ENCODE measurements at places on chromosomes 3 and 15.

DNA sequence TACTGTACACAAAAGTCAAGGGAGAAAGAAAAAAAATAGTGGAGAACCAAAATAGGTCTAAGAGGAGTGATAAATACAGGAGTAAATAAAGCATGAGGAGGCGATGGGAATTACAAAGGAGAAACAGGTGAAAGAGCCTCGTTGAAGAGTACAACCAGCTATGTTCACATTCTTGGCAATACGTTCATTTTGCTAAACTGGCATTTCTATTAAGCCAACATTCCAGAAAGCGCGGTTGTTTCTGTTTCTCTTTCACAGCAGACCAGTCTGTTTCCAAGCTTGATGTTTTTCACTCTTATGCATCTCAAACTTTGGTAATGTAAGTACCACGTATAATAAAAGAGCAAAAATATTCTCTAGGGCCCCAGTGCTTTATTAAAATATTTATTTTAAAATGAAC lies 74.5 kb downstream of the NSUN3 start:
- no peak for DNase-seq

GRCh38 chr15:37219211-37219701 lies 118.9 kb upstream of the MEIS2 start:
- DNase-seq, result no peak

DNA sequence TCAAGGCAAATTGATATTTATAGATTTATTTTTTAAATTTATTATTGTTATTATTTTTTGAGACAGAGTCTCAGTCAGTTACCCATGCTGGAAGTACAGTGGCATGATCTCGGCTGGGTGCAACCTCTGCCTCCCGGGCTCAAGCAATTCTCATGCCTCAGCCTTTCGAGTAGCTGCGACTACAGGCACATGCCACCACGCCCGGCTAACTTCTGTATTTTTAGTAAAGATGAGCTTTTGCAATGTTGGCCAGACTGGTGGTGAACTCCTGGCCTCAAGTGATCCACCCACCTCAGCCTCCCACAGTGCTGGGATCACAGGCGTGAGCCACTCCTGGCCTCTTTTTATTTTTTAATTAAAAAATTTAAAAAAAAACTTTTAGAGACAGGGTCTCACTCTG lies 19.0 kb downstream of the SPG21 start:
- DNase-seq, result no peak

GRCh38 chr3:41018855-41019254 lies 180.4 kb upstream of the CTNNB1 start:
- no peak for DNase-seq

DNA sequence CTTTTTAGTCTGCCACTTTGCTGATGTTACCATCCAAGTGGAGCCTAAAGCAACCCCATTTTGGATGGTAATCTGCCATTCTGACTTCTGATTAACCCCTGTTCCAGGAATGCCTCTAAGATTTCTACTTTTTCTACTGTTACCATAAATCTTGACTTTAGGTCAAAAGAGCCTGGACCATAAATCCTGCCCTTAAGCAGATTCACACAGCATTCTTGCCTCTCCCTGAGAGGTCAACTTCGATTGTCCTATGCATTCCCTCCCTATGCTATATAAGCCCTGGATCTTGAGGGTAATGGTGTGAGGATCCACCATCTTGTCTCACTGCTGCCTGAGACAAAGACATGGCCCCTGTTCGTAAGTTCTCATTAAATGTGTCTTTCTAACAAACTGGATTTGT lies 177.3 kb downstream of the GABRB3 start:
- DNase-seq, result no peak

DNA sequence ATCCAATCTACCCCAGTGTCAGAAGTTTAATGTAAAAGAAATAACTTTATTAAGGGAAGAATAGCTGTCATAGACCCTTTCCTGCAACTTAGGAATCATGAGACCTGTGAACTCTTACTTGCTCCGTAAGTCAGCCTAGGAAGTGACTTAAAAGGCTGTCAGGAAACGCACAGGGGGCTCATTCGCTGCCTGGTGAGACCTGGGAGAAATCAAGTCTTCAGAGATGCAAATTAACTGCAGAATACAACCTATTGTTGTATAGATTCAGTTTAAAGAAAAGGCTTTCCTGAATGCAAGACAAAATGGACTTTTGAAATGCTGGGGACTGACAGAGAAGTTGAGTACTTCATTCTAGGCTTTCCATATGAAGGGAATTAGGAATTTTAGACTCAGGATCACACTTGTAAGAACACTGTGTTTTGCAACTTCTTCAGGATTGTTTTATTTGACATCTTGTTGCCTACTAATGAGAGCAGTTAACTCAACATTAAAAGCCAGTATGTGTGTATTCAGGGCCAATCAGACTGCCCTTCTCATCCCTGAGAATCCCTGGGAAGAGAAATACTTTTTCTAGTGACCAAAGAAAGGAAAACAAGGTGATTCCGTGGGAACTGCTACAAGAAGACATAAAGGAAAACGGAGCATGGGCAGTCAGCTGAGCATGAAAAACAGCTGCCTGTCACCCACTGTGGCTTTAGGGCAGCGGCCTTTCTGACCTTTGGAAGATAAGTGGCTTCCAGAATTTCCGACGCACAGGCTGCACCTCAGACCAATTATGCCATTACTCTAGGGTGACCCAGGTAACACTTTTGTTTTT lies 18.5 kb upstream of the DPPA4 start:
- DNase-seq, result no peak

- DNase-seq, result no peak
Measured at GRCh38 chr15:89912145-89912673, 543 bp downstream of the ARPIN start.
